ENCODE measurements at places on chromosomes 5 and 9.
A peak's percentile ranks its signal among the peaks of the same experiment; 100 is the strongest.

- no peak for DNase-seq
These were observed 13.1 kb upstream of the MAP3K1 start for GRCh38 chr5:56802205-56802604.

- DNase-seq, result no peak
These were observed 712 bp upstream of the HSPA4 start for GRCh38 chr5:133051061-133051541.

- DNase-seq, result no peak
These were observed 34.1 kb downstream of the IRF1 start for GRCh38 chr5:132456296-132456986.

- no peak for DNase-seq
These were observed 31.0 kb downstream of the ABLIM3 start for GRCh38 chr5:149172261-149172660.

DNA sequence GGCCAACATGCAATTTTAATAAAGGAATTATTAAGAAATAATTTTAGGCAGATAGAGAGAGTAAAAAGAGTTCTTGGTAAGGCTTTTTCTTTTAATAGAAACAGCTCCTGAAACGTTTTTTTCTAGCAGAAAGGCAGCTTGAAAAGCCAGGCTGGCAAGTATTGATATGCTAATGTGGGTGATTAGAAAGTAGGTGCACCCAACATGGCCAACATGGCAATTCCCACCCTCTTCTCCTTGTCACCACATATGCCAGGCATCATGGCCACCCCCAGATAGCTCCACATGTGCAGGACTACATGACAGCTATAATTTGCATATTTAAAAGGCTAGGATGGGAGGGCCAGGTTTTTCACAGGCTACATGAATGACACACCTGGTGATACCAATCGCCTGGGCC is 615.2 kb downstream of the PTPRD start:
- no peak for DNase-seq

- no peak for DNase-seq
These were observed 402.3 kb downstream of the TAF11L14 start for GRCh38 chr5:18036531-18036930.

DNA sequence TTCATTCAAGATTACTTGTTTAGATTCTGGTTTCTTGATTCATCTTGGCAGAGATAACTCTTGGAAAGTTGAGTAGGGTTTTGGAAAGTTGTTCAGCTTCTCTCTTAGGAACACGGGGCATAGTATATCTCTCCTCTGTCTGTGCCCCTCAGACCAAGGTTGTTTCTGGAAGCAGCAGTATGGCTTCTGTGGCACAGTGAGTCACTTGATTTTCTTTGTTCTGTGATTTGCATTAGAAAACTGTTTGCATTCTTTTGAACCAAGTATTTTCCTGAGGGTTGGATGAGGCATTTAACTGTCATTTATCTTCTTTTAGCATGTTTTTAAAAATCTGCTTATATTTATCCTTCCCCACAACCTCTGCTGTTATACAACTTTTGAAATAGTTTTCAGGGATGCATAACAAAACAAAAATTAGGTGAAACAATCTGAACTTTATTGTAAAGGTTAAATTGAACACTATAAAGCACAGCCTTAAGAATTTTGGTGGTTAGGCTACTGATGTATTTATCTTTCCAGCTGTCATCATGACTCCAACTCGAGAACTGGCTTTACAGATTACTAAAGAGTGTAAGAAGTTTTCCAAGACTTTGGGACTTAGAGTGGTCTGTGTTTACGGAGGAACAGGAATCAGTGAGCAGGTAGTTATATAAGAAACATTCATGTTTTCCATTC is 26.5 kb downstream of the DDX46 start:
- DNase-seq, result no peak

DNA sequence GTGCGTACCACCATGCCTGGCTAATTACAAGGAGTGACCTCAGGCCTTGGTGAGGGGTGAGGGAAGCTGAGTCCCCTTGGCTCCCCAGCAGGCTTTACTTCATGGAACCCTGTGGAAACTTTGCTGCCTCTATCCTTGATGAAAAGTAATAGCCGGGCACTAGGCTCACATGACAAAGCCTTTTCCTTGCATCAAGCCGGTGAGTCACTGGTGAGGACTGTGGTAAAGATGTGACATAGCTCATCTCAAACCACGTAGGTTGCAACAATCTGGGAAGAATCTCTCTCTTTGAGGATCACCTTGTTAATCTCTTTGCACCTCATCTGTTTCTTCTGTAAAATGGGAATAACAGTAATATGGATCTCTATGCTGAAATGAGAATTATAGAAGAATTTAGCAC is 116.3 kb upstream of the SLC25A48 start:
- DNase-seq, result no peak

DNA sequence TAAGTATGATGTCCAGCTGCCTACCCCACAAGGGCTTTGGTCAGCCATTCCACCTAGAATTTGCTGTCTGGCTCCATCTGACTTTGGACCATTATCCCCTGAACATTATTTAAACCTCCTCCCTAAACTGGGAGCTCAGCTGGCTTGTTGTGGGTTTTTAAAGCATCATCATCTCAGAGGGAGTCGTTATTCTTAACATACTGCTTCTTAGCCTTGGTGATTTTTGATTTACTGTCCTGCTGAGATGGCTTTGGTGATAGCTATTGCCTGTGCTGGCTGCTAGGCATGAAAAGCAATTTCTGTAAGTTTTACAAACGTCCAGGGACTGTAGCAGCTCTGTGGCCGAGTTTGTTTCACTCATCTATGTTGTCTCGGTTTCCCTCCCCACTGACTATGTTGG is 256.1 kb downstream of the NR3C1 start:
- no peak for DNase-seq

DNA sequence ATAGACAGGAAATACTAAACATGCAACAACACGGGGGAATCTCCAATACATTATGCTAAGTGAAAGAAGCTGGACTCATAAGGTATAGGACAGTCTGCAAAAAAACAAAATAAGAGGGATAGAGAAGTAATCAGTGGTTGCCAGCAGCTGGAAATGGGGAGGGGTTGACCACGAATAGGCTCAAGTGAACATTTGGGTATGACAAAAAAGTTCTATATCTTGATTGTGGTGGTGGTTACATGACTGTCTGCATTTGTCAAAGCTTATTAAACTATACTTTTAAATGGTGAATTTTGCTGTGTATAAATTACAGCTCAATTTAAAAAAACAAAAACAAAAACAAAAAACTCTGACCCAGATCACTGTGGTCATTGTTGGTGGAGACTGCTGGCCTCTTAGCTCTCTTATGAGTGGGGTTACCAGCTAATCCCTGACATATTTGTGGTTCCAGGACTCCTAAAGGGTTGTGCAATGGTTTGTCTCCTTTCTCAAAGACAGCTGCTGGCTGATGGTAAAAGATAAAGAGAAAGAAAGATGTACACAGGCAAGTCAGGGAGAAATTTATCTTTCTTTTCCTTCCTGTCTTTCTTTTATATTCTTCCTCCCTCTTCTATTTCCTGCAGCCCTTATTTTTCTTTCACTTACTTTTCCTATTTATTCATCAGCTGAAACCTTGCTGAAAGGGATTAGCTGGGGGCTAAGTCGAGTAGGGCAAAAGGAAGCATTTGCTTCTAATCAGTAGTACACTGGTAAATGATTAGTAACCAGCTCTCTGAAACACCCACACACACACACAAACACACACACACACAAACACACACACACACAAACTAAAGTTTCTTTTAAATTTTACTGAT is 42.6 kb upstream of the APC start:
- DNase-seq, result no peak

DNA sequence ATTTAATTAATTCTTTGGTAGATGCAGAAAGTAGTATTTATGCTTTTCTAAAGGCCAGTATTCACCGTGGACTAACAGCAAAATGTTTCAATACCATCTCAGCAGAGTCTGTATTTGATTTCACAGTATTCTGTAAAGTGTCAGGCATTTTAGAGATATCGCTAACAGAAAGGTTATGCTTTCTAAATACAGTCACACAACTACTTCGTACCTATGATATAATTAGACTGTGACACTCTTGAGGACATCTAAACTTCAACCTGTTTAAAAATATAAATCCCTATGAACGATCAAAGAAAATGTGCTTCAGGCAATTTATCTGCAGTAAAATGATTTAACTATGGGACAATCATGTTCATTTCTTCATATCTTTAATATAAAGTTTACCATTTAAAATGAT is 41.7 kb upstream of the JAK2 start:
- DNase-seq, result no peak

GRCh38 chr5:40474250-40474649 is 205.5 kb upstream of the PTGER4 start:
- no peak for DNase-seq

DNA sequence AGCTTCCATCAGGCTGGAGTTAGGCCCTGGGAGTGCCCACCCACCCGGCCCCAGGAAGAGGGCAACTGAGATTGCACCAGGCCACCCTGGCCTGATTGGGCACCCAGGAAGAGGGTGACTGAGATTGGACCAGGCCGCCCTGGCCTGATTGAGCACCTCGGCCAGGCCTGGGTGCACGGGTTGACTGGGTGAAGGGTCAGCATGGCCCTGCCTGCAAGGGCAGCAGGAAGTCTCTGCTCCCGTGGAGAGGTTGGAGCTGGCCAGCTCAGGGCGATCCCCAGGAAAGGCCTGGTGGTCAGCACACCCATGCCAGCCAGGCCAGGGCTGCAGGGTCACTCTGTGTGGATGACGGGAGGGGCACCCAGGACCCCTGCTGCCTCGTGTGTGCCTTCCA is 11.8 kb downstream of the ADAMTSL2 start:
- no peak for DNase-seq

DNA sequence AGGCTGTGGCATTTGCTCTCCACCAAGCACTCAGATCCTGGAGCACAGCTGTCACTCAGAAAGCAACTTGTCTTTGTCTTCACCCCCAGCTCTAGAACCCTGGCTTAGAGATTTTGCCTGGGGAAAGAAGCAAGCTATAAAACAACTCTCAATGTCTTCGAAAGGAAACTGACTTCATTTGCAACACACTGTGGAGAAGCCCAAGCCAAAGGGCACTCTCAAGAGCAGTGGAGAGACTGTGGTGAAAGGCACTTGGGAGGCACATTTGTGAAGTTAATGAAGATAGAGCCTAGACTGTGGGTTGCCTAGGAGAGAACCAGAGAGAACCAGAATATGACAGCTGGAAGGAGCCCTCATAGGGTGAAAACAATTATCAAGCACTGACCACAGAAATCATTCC is 103.4 kb downstream of the CFAP95 start:
- no peak for DNase-seq

GRCh38 chr9:1320607-1321195 is 270.5 kb downstream of the DMRT2 start:
- DNase-seq, result no peak

GRCh38 chr5:45697201-45697600 is 1.0 kb upstream of the HCN1 start:
- no peak for DNase-seq

- DNase-seq, result no peak
These were observed 195.6 kb upstream of the ELL2 start for GRCh38 chr5:96157077-96157780.

DNA sequence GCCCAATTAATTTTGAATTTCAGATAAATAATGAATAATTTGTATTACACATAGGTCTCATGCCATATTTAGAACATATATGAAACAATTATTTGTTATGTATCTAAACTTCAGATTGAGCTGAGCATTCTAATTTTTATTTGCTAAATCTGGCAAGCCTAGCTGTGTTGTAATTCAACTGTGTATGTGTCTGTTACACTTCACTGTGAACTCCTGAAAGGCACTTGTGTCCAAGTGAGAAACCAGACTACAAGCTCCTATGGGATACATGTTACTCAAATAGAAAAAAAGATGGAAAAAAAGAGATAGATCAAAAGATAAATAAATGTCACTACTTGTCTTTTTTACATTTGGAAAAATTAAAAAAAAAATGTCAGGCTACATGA is 56.5 kb upstream of the ANKRD55 start:
- DNase-seq, result no peak

- no peak for DNase-seq
These were observed 14.6 kb downstream of the SPATA9 start for GRCh38 chr5:95668216-95668615.

- DNase-seq, result no peak
These were observed 226.5 kb upstream of the POU5F2 start for GRCh38 chr5:93967923-93968322.

DNA sequence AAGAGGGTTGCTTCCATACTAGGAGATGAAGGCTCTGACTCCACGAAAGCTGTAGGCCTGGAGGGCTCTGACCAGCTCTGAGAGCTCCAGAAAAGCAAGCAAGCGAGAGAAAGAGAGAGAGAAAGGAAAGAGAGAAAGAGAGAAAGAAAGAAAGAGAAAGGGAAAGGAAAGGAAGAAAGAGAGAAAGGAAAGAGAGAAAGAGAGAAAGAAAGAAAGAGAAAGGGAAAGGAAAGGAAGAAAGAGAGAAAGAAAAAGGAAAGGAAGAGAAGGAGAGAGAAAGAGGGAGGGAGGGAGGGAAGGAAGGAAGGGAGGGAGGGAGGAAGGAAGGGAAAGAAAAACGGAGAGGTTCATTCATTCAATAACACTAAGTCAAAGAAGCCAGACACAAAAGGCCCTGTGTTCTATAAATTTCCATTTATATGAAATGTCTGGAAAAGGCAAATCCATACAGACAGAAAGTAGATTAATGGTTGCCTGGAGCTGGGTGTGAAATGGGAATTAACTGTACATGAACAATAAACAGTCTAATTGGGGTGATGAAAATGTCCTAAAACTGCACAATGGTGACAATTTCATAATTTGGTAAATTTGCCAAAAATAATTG is 1.8 kb upstream of the STK10 start:
- no peak for DNase-seq

GRCh38 chr5:143554918-143555477 is 151.5 kb upstream of the NR3C1 start:
- no peak for DNase-seq

GRCh38 chr9:133979921-133980863 is 11.9 kb downstream of the VAV2 start:
- DNase-seq, result peak; percentile 81

GRCh38 chr5:132489871-132490483 is 596 bp downstream of the IRF1 start:
- DNase-seq, result peak; percentile 81

DNA sequence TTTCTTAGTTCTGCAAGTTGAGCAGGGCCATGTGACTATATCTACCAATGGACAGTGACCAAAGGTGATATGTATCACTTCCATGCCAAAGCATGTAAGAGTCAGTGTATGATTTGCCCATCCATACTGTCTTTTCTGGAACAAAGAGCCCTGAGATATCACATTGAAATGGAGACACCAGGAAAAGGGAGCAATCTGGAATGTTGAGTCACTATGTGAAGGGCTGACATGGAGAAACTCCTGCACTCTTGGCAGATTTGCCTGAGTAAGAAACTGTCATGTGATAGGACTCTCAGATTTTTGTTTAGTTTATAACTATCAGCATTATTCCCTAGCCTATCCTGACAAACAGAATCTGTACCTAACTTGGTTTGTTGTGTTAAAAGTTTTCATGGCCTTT is 29.8 kb upstream of the TMEM161B start:
- no peak for DNase-seq

GRCh38 chr5:175452166-175452565 is 8.2 kb upstream of the DRD1 start:
- DNase-seq, result no peak

GRCh38 chr9:101457003-101457402 is 21.4 kb upstream of the ALDOB start:
- DNase-seq, result no peak
